Caco-2 (cell line): ENCODE measurements at places on chromosomes 4 and X.

DNA sequence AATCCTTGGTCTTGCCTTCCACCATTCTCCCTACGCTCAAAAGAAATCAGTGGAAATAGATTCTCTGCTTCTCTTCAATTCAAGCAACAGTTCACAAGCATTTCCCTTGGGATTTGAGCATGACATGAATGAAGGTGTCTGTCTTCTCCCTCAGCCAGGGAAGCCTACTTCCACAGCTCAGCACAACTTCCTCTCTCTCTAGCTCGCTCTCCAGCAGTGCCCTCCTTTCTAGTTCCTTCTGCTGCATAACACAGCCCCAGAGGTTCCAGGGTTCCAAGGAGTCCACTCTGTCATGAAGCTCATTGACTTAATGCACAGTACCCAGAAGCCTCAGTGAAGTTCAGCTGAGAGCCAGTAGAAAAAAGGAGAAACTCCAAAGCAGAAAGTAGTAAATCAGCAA is 81.3 kb downstream of the PLS3 start:
- no peak for DNase-seq

GRCh38 chr4:1563768-1564485 is 120.2 kb downstream of the FAM53A start:
- DNase-seq = no peak

GRCh38 chr4:138796761-138797160 is 218.8 kb upstream of the NOCT start:
- DNase-seq = no peak

GRCh38 chr4:3066836-3067400 is 7.4 kb downstream of the HTT-AS start:
- DNase-seq = no peak

DNA sequence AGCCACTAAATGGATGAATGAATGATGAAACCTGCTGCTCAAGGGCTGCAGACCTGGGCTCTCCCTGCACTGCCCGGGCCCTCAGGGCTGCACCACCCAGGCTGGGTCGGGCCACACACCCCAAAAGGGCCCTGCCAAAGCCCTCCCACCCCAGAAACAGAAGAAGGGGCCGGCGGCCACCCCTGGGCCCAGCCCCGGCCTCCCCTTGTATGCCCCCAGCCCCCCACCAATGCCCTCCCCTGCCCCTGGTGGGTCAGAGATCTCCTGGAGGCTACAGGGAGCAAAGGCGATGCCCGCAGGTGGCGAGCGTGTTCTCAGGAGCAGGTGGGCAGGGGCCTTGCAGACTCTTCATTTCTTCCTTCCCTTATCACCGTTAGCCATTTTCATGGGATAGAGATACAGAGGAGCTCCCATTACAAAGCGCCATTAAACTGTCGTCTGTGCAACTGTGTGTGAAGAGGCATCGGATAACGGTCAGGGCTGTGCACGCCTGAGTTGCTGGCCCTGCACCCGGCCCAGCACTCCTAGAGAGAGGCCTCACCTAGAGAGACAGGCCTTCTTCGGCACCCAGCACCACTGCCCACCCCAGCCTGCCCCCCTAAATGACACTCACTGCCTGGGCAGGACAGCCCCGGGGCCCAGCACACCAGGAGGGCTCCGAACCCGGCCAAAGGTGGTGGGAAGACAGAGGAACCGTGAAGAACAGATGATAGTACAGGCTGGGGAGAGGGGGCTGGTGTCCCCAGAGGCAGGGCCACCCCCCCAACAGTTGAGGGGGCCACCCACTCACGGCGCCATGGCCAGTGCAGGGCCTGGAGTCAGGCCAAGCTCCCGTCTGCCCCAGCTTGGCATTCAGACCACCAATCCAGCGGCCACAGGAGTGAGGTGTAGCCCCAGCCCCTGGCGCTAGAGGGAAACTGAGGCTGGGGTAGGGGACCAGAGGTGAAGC is 133.7 kb downstream of the FAM53A start:
- DNase-seq = no peak

DNA sequence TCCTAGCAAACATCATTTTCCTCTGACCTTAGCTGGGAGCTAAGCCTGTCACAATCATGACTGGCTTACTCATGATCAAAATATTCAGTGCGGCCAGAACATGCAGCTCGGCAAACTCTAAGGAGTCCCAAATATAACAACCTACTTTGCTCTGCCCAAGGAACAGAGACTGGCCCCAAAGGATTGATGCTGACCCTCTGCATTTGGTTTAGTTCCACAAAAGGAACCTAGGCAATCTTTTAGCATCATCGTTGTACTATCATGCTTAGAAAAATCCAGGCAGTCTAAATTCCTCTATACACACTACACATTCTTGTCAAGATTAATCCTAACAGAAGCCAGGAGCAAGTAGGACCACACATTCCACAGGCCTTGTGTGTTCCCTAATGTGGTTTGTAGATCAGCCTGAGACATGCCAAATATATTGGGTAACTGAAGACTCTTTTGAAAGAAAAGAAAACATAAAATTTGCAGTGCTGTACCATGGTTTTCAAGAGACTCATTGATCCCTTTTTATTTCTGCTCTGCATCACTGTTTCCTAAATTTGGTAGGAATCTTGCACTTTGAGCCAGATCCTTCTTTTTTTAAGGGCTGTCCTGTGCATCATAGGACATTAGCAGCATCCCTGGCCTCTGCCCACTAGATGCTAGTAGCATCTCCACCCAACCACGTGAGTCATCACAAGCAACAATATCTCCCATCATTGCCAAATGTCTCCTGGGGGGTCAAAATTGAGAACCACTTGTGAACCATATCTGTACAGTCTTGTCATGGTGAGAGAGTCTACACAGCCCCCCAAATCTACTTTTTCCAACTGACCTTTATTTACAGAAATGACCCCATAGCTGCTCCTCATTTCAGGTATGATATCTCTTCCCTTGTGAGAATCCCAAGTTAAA is 17.6 kb upstream of the CC2D2A start:
- DNase-seq = peak; percentile 35

GRCh38 chr4:78901882-78902281 is 37.4 kb downstream of the PAQR3 start:
- no peak for DNase-seq

- no peak for DNase-seq
Observed at GRCh38 chr4:2040391-2041238, 18.5 kb upstream of the NAT8L start.

- peak; percentile 64 for DNase-seq
Observed at GRCh38 chrX:71253253-71254091, 468 bp downstream of the ZMYM3 start.

GRCh38 chr4:182354867-182355266 is 111.7 kb downstream of the TENM3 start:
- no peak for DNase-seq

GRCh38 chrX:70255452-70255851 is 4.6 kb downstream of the P2RY4 start:
- no peak for DNase-seq

DNA sequence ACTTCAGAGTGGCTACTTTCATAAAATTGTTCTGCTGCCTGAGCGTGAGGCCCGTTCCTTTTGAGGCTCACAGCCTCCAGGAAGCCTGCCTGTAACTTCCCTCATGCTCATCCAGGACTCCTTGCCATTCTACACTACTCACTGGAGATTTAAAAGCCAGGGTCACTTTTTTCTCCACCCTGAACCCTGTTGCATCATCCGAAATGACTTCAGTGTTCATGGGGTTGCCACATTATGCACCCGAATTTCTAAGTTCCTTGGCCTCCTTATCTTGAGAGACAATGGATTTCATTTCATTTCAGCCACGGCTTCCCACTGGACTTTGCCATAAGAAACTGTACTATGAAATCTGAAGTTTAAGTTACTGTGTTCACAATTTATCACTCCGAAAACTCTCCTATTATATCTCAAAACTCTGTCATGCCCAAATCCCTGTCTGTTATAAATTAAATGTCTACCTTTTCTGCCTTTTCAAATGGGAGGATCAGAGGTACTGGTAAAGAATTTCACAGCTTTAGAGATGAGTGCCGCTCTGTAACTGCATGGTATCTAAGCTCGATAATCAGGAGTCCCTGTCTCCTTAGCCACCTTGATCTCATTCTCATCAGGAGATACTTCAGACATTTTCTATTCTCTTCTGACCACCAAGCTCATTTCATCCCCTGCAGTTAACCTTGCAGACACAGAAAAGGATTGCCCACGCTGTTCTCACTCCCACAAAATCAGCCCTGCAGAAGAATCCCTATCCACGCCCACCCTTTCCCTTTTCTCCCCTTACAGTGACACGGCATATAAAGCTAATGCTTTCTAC is 59.9 kb downstream of the TRIML1 start:
- DNase-seq = no peak

- no peak for DNase-seq
Observed at GRCh38 chr4:53730031-53730805, 138.9 kb upstream of the LNX1 start.

DNA sequence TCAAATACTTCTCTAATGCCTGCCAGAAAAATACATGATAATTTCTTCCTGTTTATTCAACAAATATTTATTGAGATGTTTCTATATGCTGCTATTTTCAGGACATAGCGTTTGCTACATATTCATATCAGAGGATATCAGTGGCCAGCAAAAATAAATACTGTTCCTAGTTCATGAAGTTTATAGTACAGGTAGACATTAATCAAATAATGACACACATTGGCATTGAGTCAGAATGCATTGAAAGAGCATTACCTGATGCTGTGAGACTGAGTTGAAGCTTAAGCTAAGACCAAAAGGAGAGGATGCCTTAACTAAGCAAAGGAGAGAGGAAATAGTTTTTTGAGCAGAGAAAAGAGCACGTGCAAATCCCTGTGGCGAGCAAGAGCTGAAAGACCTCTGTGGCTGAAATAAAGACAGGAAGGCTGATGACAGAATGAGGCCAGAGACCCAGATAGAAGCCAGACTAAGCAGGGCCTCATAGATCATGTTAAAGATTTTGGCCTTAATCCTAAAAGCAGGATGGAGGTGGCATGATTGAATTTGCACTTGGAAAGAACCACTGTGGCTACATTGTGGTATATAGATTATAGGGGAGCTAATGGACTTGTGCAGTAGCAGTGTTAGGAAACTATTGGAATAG is 36.2 kb downstream of the FAM241A start:
- DNase-seq = no peak

- no peak for DNase-seq
Observed at GRCh38 chrX:38699121-38699520, 102.1 kb upstream of the MID1IP1 start.

DNA sequence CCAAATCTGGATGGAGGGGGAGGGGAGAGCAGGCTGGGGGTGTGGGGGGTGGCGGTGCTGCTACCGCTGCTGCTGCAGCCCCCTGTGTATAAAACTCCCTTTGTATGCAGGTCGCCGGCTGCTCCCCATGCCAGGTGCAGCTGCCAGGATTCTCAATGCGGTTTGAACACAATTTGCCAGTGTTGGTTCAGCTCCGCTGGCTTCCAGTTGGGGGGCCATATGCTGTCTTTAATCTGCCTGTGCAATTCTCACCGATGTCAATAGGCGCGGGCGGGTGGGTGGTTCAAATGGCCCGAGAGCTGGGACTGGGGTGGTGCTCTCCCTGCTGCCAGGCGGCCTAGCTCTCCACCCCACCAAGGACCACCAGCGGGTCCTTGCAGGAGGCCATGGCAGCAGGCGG is 257.6 kb downstream of the BCOR start:
- DNase-seq = no peak

GRCh38 chrX:138858438-138858837 is 146.9 kb upstream of the FGF13 start:
- DNase-seq = no peak
